ENCODE measurements at places on chromosomes 16 and 17. TPM values are rescaled to one million over a fixed set of nuclear protein-coding genes. Genes with fewer than 3 reads are reported as not detected.
A peak's percentile ranks its signal among the peaks of the same experiment; 100 is the strongest.

DNA sequence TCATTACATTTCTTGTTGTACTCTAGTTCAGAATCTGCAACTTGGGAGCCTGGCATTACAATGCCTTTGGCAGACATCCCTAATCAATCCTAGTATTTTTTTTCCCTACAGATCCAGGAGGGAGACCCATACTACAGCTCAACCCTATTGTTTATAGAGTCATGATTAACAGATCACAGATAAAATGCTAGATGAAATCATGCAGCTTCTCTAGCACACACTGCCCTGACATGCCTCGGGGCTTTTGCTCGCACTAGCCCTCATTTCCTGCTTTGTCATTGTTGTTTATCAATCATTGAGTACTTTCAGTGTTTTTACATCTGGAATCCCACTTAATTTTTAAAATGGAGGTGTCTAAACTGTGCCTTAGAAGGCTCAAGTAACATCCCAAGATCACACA is 412.5 kb downstream of the CA10 start:
- no peaks in the 10 kb centered on the region for H3K4me1 ChIP-seq
- no peaks in the 10 kb centered on the region for H3K27me3 ChIP-seq
- no peak overlapping the region for H3K4me3 ChIP-seq
- no peaks in the 10 kb centered on the region for H3K36me3 ChIP-seq

DNA sequence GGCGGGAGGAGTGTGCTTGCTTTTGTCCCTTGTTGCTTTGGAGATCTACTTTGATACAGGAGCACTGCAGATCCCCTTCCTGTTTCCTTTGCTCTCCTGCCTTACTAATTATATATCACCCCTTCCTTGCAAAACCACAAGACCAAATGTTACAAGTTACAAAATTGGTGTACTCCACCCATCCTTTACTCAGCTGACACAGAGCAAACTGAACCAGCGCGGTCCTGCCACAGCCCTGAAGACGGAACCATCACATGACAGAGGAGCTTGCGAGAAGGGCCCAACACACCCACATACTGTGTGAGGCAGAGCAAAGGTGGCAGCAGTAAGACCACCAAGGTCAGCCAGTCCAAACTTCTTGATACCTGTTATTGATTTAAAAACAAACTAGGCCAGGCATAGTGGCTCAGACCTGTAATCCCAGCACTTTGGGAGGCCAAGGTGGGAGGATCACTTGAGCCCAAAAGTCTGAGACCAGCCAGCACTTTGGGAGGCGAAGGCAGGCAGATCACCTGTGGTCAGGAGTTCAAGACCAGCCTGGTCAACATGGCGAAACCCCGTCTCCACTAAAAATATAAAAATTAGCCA is 33.2 kb downstream of the CYTH1 start:
- H3K36me3 ChIP-seq = no peaks in the 10 kb centered on the region
- no peak overlapping the region for H3K4me3 ChIP-seq
- peak overlapping the region; percentile 6 for H3K27ac ChIP-seq
- H3K27me3 ChIP-seq = no peaks in the 10 kb centered on the region
- peaks cover 59% of the 10 kb centered on the region for H3K4me1 ChIP-seq

DNA sequence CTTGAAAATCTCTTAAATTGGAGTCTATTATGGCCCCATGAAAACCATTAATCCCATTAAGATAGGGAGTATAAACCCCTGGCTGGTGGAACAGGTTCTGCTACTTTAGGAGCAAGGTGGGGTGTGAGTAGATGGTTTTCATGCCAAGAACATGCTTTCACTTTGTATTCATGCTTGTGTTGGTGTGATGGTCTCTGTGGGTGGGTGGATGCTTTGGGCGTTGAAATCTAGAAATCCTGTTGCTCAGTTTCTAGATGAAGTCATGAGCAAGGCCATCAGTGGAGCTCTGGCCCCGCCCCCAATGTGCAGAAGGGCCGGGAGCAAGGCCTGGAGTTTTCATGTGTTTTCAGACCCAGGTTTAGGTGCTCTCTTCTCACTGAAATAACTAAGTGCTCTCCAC is 20.1 kb downstream of the PLD6 start:
- H3K27me3 ChIP-seq = no peaks in the 10 kb centered on the region
- H3K27ac ChIP-seq = peak overlapping the region; percentile 27
- peaks cover 9% of the 10 kb centered on the region for H3K36me3 ChIP-seq
- peaks cover 34% of the 10 kb centered on the region for H3K4me1 ChIP-seq

DNA sequence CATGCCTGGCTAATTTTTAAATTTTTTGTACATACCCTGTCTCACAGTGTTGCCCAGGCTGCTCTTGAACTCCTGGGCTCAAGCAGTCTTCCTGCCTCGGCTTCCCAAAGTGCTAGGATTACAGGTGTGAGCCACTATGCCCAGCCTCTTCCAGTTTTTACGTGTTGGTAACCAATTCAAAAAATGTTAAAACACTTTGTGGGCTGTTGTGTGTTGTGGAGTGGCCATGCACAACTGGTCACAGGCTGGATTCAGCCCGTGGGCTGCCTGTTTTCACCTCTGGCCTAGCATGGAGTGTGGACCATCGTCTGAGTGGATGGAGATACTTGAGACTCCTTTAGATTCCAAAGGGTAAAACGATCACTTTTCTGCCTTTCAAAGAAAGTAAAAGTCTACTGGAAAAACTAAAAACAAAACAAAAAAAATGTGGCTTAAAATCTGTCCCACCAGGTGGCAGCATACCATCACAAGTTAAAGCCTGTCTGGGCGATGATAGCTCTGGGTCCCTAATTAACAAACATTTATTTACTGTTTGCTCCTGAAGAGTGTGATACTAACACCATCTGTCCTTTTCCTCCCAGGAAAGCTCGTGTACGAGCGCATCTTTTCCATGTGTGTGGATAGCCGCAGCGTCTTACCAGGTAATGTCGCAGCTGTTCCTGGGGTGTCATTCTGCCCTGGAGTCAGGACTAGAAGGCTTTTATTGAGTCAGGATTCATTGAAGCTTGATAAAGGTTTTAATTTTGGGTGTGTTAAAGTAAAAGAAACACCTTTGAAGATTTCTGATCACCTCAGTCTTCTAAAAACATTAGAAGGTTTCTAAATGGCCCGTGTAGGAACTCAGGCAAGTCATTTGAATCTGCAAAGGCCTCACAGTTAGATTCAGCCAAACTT is 45.8 kb downstream of the VPS35L start:
- no peak overlapping the region for H3K4me3 ChIP-seq
- H3K27ac ChIP-seq = no peak overlapping the region
- H3K27me3 ChIP-seq = no peaks in the 10 kb centered on the region
- no peaks in the 10 kb centered on the region for H3K4me1 ChIP-seq

- H3K27me3 ChIP-seq = no peaks in the 10 kb centered on the region
- H3K36me3 ChIP-seq = no peaks in the 10 kb centered on the region
- no peak overlapping the region for H3K27ac ChIP-seq
These were observed 25.7 kb downstream of the ZSWIM7 start for GRCh38 chr17:15973834-15974233.

- no peak overlapping the region for H3K4me3 ChIP-seq
- no peak for DNase-seq
- no peaks in the 10 kb centered on the region for H3K36me3 ChIP-seq
- no peak overlapping the region for H3K27ac ChIP-seq
- H3K4me1 ChIP-seq = no peaks in the 10 kb centered on the region
- no peaks in the 10 kb centered on the region for H3K27me3 ChIP-seq
These were observed 247.1 kb upstream of the MON1B start for GRCh38 chr16:76943921-76944320.

Gene FBXL20
- 6.7 TPM for total RNA-seq

Gene ORMDL3
- total RNA-seq = 91.0 TPM

Gene SOX9
- 35.8 TPM for total RNA-seq

Gene TEKT5
- total RNA-seq = not detected

Gene NOD2
- total RNA-seq = 0.33 TPM

Gene SLC5A11
- not detected for total RNA-seq

Measured in body of pancreas (tissue), 4 donors.